Activated T-helper 2 cell treated with anti-CD3 and anti-CD28 coated beads, Interferon-gamma antibody, Interleukin-2, Interleukin-4, amounts not matched to agents 10 μg/mL and 5 μg/mL and 100 μg/mL, durations not matched to agents 14 hours and 24 hours and 36 hours (primary cell): ENCODE measurements at places on chromosomes 7 and 10. TPM values are rescaled to one million over a fixed set of nuclear protein-coding genes. Genes with fewer than 3 reads are reported as not detected.

Gene SYT15
- 1.5 TPM in 2 replicates for total RNA-seq

Gene DEPP1
- 0.64 and 1.5 TPM in 2 replicates for total RNA-seq

Gene ASZ1
- total RNA-seq = not detected in 2 replicates

Gene ZNF789
- 23.2 and 24.3 TPM in 2 replicates for total RNA-seq

Gene ACTR3C
- 7.0 and 7.9 TPM in 2 replicates for total RNA-seq

Gene MYPN
- total RNA-seq = not detected in 2 replicates

Gene CACNB2
- 1.1 and 1.6 TPM in 2 replicates for total RNA-seq

Gene HMX3
- not detected in 2 replicates for total RNA-seq

Gene HKDC1
- total RNA-seq = 0.09 and 0.11 TPM in 2 replicates

Gene TEX47
- total RNA-seq = not detected in 2 replicates

Gene IL15RA
- total RNA-seq = 19.2 and 19.8 TPM in 2 replicates

Gene HTR5A
- total RNA-seq = not detected in 2 replicates

Gene BBS9
- 4.8 and 6.8 TPM in 2 replicates for total RNA-seq

Gene LBX1
- total RNA-seq = not detected in 2 replicates

Gene GIMAP6
- total RNA-seq = 25.8 and 29.4 TPM in 2 replicates

Gene GNAT3
- not detected in 2 replicates for total RNA-seq

Gene CHAT
- 2.2 and 2.5 TPM in 2 replicates for total RNA-seq

Gene OPN1SW
- not detected in 2 replicates for total RNA-seq

Gene PTPN20
- 2.5 and 4.4 TPM in 2 replicates for total RNA-seq

Gene NODAL
- not detected in 2 replicates for total RNA-seq

Gene TMEM184A
- 0.23 TPM in 1 of 2 replicates, not detected in the other for total RNA-seq

Gene ZPBP
- not detected in 2 replicates for total RNA-seq

Gene HHEX
- total RNA-seq = 0.32 and 0.46 TPM in 2 replicates

Gene NPC1L1
- not detected in 2 replicates for total RNA-seq

Gene CALML5
- not detected in 2 replicates for total RNA-seq

Gene TAC1
- total RNA-seq = 1.8 and 2.0 TPM in 2 replicates

Gene STAMBPL1
- total RNA-seq = 44.2 and 47.2 TPM in 2 replicates

Gene ARHGAP12
- total RNA-seq = 2.7 and 3.5 TPM in 2 replicates

Gene HOXA10
- total RNA-seq = not detected in 2 replicates

Gene VKORC1L1
- 25.9 and 27.4 TPM in 2 replicates for total RNA-seq

Gene SUN3
- not detected in 2 replicates for total RNA-seq

Gene PNLIP
- total RNA-seq = not detected in 2 replicates

Gene ANXA8
- 7.0 and 7.5 TPM in 2 replicates for total RNA-seq
